Ecto neural progenitor cell (in vitro differentiated cells): ENCODE measurements at places on chromosomes 13 and 19.
A peak's percentile ranks its signal among the peaks of the same experiment; 100 is the strongest.

- DNase-seq = no peak
Observed at GRCh38 chr13:73995736-73996135, 138.5 kb downstream of the KLF12 start.

GRCh38 chr13:84445776-84446175 is 563.5 kb upstream of the SLITRK1 start:
- DNase-seq = no peak

DNA sequence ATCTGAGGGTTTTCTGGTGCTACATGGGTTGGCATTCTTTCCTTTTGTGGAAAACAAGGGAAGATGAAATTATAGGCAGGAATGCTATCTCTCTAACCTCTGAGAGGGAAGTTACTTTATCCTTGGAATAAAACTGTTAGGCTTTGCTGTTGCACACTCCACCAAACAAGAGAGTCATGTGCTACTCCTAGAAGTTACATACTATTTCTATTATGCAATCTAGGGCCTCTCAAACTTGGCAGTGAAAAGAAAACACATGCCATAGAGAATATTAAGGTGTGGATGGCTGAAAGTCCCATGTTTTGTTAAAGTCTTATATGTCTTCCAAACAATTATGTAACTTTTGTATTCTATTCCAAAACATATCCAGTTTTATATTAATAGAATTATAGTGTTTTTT is 367.9 kb downstream of the SLC7A1 start:
- no peak for DNase-seq

DNA sequence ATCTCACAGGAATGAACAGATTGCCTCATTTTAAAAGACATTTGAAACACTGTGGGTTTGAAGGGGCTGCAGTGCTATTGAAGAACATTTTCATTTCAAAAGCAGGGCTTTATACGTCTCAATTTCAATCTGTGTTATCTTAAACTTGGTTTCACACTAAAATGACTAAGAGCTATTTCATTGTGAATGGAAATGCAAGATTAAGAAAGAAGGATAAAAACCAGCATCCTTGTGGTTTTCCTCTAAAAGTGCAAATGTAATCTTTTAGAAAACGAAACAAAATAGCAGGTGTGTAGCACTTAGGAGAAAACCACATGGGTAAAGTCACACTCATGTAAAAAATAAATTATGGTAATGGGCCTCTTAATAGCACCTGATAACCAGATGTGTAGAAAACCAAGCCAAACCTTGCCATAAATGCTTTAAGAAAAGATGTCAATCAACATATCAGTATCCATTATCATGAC is 397.7 kb downstream of the GPC6 start:
- DNase-seq = no peak

DNA sequence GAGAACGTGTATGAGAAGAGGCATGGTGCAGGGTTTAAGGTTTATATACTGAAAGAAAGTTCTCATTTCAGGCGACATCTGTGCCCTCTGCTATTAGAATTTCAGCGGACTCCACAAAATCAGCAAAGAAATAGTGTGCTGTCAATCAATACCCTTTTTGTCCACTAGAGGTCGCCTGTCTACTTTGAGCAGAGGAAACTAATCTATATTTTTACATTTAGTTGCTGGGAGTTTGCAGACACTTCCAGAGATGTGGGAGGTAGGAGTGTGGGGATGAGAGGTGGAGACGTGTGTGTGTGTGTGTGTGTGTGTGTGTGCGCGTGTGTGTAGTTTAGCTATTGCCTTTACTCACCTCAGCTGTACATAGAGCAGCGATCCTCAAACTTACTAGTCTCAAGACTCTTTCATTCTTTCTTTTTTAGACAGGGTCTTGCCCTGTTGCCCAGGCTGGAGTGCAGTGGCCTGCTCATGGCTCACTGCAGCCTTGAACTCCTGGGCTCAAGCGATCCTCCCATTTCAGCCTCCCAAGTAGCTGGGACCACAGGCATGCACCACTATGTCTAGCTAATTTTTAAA is 9.7 kb downstream of the INAFM1 start:
- DNase-seq = no peak

DNA sequence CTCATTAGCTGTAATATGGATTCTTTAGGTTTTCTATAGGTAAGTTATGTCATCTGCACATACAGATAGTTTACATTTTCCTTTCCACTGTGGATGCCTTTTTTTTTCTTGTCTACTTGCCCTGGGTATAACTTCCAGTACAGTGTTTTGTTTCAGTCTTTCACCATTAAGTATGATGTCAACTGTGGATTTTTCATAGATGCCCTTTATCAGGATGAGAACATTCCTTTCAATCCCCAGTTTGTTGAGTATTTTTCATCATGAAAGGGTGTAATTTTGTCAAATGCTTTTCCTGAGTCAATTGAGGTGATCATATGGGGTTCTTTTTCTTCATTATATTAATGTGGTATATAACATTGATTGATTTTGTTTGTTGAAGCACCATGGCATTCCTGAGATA is 43.6 kb upstream of the SACS start:
- DNase-seq = no peak

- no peak for DNase-seq
Observed at GRCh38 chr19:8129061-8129618, 20.3 kb downstream of the FBN3 start.

DNA sequence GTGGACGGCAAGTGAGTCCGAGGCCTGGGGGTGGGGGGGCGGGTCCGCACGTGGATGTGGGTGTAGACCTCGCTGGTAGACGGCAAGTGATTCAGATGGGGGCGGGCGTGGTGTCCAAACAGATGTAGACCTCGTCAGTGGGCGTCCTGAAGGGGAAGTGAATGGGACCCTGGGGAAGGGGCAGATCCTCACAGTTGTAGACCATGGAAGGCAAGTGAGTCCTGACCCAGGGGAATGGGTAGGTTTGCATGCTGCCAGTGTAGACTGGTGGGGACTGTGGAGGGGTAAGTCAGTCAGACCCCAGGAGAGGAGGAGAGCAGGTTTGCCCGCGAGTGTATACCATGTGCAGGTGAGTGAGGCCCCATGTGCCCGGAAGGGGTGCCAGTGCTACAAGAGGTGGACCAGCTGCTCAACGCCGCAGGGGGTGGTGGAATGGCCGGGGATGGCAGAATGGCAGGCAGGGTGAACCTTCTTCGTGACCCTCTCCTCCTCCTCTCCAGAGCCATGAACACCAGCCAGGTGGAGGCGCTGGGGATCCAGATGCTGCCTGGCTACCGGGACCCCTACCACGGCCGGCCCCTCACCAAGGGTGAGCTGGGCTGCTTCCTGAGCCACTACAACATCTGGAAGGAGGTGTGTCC is 22.1 kb downstream of the COLGALT1 start:
- no peak for DNase-seq

- DNase-seq = no peak
Observed at GRCh38 chr13:59121507-59121906, 1042.2 kb downstream of the DIAPH3 start.

DNA sequence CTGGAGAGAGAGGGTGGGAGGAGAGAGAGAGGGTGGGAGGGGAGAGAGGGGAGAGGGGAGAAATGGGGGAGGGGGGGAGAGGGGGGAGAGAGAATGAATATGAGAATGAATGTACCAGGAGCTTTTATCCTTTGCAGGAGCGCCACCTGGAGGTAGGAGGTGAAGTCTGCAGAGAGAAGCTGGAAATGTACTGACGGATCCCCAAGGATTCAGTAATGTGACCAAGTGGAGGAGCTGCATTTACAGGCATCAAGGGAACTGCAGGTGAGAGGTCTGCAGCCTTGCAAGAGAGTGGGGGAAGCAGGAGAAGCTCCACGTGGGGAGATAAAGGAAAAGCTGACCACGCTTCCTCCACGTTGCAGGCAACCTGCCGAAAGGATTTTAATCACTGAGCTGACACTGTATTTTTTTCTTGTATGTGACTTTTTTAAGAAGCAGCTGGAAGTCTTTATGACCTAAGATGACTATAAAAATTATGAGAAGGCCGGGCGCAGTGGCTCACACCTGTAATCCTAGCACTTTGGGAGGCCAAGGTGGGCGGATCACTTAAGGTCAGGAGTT is 33.7 kb downstream of the VSTM1 start:
- peak; percentile 67 for DNase-seq

GRCh38 chr13:109162248-109163036 is 533.0 kb downstream of the MYO16 start:
- DNase-seq = no peak

- DNase-seq = no peak
Observed at GRCh38 chr19:49488046-49488862, 846 bp downstream of the RPL13A start.

- DNase-seq = no peak
Observed at GRCh38 chr13:105220881-105221280, 1314.6 kb downstream of the EFNB2 start.

GRCh38 chr13:108816375-108816774 is 187.0 kb downstream of the MYO16 start:
- DNase-seq = no peak

- no peak for DNase-seq
Observed at GRCh38 chr13:28346154-28346553, 148.8 kb downstream of the FLT1 start.

DNA sequence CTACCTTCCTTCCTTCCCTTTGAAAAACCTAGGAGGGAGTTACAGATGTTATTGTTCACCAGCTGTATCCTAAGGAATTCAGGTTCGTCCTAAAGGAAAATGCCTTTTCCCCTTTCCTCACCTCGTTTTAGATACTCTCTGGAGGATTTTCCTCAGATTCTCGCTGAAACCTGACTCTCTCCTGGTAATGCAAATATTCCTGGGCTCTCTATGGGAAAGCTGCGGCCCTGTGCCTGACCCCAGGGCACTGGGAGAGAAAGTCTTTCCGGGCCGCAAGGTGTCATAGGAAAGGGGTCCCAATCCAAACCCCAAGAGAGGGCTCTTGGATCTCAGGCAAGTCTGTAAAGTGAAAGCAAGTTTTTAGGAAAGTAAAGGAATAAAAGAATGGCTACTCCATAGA is 13.1 kb upstream of the OR1M1 start:
- no peak for DNase-seq

- DNase-seq = no peak
Observed at GRCh38 chr13:106491928-106492587, 43.4 kb downstream of the EFNB2 start.

- DNase-seq = no peak
Observed at GRCh38 chr19:9981406-9982260, 28.7 kb downstream of the COL5A3 start.

DNA sequence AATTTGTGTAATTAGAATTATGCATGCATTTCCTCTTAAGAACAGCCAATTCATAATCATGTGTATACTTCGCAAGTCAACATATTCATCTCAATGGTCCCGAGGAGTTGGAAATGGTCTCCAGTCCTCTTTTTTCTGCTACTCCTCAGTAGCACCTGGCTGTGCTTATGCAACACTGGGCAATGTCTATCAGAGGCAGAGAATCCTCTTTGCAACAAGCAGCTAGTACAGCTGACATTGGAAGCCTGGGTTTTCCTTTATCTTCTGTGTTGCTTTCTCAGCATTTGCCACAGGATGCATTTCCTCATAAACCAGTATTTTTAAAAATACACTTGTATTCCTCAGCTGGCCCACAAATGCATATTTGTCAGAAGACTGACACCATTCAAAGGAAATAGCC is 405.3 kb upstream of the GPC6 start:
- DNase-seq = no peak

- DNase-seq = no peak
Observed at GRCh38 chr19:30920222-30920621, 429.0 kb downstream of the TSHZ3 start.

DNA sequence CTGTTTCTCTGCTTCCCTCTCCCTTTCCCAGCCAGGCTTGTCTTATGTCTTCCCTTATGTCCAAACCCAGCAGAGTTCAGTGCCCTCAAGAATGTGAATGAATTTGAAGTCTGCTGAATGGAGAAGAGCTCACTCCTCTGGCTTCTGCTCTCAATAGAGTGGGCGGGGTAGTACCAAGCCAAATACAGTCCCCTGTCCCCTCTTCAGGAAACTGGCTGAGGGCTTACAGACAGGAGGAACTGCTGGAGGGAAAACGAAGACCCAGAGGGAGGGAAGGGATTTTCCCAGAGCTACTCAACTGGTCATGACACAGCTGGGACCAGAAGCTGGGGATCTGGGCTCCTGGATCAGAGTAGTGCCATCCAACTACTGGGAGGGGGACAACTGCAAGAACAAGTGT is 32.9 kb upstream of the POU2F2 start:
- DNase-seq = no peak

DNA sequence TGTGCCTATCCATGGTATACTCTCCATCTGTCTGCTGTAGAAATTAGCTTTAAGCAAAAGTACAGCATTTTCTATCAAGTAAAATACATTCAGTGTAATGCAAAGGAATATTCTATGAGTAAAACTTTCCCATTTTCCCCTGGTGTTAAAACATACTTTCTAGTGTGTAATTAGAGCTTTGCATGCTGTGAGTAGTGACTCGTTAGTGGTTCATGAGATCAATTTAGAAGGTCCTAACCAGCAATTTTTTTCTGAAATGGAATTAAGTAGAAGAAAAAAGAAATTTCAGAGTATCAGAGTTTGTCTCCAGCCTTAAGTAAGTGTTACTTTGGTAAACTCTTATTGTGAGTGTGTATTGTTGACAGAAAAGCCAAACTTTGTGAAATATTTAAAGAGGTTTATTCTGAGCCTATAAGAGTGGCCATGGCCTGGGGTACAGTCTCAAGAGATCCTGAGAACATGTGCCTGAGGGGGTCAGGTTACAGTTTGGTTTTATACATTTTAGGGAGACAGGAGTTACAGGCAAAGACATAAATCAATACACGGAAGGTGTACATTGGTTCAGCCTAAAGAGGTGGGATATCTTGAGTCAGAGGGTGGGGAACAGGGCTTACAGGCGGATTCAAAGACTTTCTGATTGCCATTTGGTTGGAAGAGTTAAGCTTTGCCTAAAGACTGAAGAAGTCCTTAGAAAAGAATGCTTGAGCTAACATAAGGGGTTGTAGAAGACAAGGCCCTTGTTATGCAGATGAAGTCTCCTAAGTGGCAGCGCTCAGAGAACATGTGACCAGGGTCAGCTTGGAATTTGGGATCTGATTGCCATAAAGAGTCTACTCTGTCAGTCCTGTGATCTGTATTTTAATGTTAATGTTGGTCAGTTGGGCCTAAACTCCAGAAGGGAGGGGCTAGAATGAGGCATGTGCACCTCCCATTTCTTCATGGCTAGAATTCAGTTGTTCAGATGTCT is 25.5 kb downstream of the FAM187B start:
- DNase-seq = no peak

DNA sequence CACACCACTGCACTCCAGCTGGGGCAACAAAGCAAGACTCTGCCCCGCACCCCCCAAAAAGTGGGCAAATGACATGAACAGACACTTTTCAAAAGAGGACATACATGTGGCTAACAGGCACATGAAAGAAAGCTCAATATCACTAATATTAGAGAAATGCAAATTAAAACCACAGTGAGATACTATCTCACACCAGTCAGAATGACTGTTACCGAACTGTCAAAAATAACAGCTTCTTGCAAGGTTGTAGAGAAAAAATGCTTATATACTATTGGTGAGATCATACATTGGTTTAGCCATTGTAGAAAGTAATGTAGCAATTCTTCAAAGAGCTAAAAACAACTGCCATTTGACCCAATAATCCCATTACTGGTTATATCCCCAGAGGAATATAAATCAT is 99.5 kb upstream of the SPATA13 start:
- DNase-seq = no peak

GRCh38 chr19:52945652-52946321 is 16.9 kb downstream of the ZNF816 start:
- DNase-seq = no peak
